CD4-positive, alpha-beta T cell treated with Interleukin-17A for 4 hours (primary cell): ENCODE measurements at places on chromosomes 3 and 15.

- DNase-seq, result no peak
Measured at GRCh38 chr3:168091941-168092340, 3.8 kb downstream of the GOLIM4 start.

- DNase-seq, result no peak
Measured at GRCh38 chr3:149333176-149333859, at the start of gene TM4SF18. TM4SF18 (minus strand) TSS chr3:149333636; CDS start chr3:149333382, 254 bp downstream.

DNA sequence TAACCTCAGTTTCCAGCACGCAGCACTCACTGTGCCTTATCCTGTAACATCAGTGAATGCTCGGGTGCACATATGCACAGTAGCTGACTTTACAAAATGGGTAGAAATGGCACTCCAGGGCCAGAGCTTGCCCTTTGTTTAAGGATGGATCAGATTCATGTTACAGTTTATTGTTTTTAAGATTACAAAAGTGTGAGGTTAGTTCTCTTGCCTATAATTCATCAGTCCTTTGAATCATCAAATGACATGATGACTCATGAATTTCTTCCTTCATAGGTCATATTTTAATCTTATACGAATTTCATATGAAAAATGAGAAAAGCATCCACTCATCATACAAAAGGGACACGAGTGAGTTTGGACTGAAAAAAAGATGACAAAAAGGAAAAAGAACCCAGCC, 545.3 kb downstream of the GBE1 start:
- no peak for DNase-seq

- DNase-seq, result no peak
Measured at GRCh38 chr3:195758721-195759353, 38.1 kb downstream of the MUC20 start.

DNA sequence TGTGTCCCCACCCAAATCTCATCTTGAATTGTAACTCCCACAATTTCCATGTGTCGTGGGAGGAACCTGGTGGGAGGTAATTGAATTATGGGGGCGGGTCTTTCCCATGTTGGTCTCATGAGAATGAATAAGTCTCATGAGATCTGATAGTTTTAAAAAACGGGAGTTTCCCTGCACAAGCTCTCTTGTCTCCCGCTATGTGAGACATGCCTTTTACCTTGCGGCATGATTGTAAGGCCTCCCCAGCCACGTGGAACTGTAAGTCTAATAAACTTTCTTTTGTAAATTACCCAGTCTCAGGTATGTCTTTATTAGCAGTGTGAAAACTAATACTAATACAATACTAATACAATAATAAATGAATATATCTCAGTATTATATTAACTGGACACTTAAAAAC, 9.9 kb upstream of the YEATS2 start:
- DNase-seq, result no peak
